ENCODE measurements at places on chromosomes 4 and X.

- DNase-seq, result no peak
These were observed 60.6 kb downstream of the GABRA2 start for GRCh38 chr4:46329118-46329976.

- DNase-seq, result no peak
These were observed 181.4 kb downstream of the PACRGL start for GRCh38 chr4:20881658-20882057.

DNA sequence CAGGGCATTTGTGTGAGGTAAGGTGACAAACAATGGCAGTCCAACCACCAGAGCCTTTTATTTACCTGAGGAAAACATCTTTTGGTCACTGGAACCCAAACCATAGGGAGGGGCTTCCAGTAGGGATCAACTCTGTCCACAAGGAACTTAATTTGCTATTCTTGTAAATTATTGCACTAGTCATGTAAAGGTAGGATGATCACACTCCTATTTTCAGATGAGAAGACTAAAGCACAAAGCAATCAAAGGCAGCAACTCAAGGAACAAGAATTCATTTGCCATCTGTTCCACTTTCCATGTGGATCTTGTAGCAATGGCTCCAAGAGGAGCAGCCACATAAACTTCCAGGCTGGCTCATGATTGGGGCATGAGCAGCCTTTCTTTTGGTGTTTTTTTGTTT is 35.3 kb downstream of the CD99L2 start:
- DNase-seq, result no peak

- no peak for DNase-seq
These were observed 424.0 kb upstream of the NDST4 start for GRCh38 chr4:115537387-115537786.

- DNase-seq, result no peak
These were observed 128.5 kb downstream of the PRSS12 start for GRCh38 chr4:118224243-118224829.

DNA sequence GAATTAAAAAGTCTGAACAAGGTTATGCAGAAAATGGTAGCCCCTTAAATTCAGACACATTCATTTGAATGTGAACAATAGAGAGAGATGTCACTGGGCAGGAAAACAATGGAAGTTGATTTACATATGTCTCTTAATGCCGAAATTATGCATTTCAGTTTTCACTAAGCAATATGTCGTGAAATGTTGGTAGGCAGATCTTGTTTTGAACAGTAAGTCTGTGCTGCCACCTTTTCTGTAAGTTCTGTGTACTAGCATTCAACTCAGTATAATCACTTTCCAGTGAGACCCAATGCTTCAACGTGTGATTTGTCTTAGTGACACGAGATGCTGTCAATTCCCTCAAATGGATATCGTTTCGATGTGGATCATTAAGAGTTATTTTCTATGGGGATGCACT is 222.7 kb upstream of the VCX3A start:
- no peak for DNase-seq

DNA sequence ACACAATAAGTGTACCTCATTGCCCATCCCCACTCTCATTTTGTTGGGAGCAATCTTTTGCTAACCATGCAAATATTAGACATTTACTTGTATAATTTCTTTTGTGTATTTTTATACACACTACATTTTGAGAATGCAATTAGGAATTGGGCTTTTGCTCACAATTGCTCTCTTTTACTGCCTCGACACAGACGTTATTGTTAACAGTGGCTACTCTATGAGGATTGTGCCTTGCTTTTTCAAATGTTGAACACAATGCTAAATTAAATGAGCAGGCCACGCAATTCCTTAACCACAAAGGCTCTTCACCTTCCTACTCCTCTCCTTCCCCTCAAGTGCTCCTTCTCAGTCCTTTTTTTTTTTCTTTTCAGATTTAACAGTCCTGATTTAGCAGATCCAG is 42.8 kb upstream of the HPF1 start:
- no peak for DNase-seq

Measured in activated naive CD8-positive, alpha-beta T cell treated with anti-CD3 and anti-CD28 coated beads, Interleukin-2, amount 50 U/mL, for 16 hours (primary cell).